ENCODE measurements at places on chromosomes 4 and X.

GRCh38 chrX:19091596-19091995 lies 30.7 kb downstream of the ADGRG2 start:
- no peak for DNase-seq

GRCh38 chrX:124548571-124548970 lies 202.2 kb downstream of the SH2D1A start:
- DNase-seq: no peak

- DNase-seq: no peak
These were observed 43.8 kb upstream of the WDR1 start for GRCh38 chr4:10160281-10160856.

- DNase-seq: no peak
These were observed 1038.0 kb downstream of the PCDH19 start for GRCh38 chrX:99371976-99372595.

GRCh38 chr4:184514121-184514988 lies 40.0 kb upstream of the IRF2 start:
- DNase-seq: peak; percentile 18

DNA sequence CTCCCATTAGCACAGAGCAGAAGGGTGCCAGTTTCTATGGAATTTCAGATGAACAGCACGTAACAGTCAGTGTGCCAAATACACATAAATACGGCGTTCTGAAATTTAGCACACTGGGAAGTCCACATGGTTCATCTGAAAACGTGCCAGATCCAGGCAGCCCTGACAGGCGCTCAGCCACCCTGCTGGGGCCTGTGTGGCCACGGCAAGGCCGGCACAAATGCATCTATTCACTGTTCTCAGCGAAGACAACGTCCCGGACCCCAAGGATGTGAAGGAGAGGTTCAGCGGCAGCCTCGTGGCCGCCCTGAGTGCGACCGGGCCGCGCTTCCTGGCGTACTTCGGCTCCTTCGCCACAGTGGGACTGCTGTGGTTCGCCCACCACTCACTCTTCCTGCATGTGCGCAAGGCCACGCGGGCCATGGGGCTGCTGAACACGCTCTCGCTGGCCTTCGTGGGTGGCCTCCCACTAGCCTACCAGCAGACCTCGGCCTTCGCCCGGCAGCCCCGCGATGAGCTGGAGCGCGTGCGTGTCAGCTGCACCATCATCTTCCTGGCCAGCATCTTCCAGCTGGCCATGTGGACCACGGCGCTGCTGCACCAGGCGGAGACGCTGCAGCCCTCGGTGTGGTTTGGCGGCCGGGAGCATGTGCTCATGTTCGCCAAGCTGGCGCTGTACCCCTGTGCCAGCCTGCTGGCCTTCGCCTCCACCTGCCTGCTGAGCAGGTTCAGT lies 15.6 kb downstream of the DGKQ start:
- no peak for DNase-seq

GRCh38 chr4:68466751-68467150 lies 19.5 kb downstream of the TMPRSS11E start:
- no peak for DNase-seq

- DNase-seq: no peak
These were observed 298.0 kb upstream of the TET2 start for GRCh38 chr4:104848597-104849225.

DNA sequence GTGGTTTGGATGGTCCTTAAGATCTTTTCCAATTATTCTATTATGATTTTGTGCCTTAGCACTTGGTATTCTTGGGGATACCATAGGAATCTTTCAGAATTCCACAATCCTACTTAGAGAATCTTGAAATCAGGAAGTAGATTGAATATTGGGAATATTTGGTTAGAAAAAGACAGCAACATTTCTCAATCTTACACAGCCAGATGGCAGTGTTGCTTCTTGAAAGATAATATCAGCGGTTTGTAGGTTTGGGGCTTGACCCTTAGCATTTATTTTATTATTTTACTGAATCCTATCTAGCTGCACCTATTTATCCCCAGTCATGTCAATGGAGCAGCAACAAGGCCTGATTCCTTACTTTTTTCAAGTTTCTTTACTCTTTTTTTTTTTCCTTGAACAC lies 28.6 kb downstream of the MAGEB1 start:
- DNase-seq: no peak

GRCh38 chr4:5965225-5965624 lies 53.0 kb downstream of the C4orf50 start:
- no peak for DNase-seq

DNA sequence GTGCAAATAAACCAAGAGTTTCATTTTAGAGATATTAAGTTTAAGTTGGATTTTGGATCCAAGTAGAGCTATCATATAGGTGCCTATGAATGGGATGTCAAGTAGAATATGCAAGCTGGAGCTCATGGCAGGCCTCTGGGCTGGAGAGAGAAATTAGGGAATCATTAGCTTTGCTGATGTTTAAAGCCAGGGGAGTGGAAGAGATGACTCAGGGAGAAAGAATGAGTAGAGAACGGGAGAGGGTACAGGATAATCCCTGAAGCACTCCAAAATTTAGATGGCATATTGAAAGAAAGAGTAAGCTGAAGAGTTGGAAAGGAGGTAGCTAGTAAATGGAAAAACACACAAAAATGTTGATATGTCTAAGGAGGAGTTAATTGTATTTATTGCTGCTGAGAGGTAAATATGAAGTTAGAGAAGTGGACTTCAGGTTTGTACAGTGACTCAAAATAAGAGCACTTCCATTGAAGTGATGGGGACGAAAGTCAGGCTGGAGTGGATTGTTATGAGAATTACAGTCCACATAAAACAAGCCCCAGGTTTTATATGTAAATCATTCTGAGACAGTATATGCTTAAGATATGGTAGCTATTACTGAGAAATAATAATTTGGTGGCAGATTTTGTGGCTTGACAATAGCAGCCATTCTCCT lies 72.5 kb upstream of the GRXCR1 start:
- no peak for DNase-seq

- no peak for DNase-seq
These were observed 65.2 kb downstream of the TRIM2 start for GRCh38 chr4:153269218-153269990.

DNA sequence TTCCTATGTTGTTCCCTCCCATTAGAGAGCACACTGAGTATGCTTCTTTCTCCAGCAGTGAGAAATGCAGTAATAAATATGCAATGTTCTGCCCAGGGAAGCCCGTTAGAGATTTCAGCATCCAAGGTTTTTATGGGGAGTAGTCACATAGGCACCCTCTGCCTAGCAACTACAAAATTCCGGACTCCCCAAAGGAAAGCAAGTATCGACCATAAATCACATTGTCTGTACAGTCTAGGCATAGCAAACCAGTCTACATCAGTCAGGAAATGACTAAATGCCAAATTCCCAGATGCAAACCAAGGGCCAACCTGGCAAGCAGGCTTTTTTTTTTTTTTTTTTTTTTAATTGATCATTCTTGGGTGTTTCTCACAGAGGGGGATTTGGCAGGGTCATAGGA lies 34.8 kb downstream of the GPR101 start:
- no peak for DNase-seq

GRCh38 chrX:112359906-112360305 lies 277.3 kb upstream of the TRPC5 start:
- DNase-seq: no peak

DNA sequence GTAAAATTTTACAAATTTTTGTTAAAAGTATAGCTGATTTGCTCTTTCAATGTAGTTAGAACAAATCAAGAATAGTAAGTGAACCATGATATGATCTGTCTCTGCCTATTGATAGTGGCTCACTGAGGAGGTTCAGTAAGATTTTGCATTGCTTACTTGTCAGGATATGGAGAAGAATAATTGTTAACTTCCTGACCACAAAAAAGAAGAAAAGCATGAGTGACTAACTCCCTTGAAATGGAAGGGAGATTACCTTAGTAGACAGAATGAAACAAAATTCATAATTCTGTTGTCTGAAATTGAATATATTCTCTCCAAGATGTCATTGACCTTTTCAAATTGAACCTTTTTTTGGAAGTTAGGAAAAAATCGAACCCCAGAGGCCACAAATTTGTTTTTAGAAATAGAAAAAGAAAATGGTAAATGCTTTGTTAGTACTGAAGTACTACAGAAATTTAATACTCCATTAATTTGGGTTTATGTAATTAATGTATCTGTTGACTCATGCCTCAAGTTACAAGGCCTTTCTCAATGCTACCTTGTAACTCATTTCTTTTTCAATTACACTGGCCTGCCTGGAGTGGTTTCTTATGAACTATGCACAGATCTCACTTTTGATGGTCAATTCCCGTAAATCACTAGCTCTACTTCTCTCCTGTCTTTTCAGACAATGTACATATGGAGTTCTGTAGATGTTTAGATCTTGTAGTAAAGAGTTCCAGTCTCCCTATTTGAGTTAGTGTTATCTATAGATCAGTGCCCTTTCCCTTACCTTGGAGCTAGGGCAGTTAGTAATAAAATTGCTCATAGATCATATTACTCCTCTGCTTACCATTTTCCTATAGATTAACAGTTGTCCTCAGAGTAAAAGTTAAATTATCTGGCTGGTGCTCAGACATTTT lies 139.3 kb downstream of the TLL1 start:
- no peak for DNase-seq

GRCh38 chr4:172553216-172553615 lies 615.4 kb upstream of the GALNT7 start:
- no peak for DNase-seq

DNA sequence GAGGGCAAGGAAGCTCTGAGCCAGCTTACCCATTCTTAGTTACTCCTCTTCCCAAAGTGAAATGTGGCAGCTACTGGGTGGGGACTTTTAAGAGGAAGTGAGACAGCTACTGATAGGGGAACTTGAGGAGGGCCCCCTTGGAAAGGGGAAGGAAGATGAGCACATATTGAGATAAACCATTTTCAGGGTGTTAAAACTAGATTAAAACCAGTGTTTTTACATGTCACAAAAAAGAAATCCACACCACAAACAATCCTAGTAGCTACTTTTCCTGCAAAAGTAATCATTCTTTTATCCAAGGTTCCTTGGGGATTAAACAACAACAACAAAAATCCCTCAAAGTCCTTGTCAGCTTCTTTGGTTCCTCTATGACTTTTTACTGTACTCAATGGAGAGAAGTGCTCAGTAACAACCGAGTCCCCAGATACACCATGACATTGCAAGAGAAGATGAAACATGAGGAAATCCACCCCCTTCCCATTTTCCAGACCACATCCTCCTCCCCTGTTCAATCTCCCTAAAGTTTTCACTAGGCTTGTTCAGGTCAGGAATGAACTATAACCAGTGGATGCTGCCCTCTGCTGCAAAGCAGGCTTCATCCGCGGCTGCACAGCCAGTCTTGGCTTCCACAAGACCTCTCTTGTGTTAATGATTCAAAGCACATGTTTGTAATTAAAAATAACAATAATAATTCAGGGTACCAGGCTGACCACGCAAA lies 113.5 kb upstream of the TMEM164 start:
- DNase-seq: no peak

- DNase-seq: no peak
These were observed 58.6 kb upstream of the ADRA2C start for GRCh38 chr4:3707423-3708102.

- no peak for DNase-seq
These were observed 25.8 kb upstream of the PBDC1 start for GRCh38 chrX:76147106-76147505.

All from stimulated activated CD8-positive, alpha-beta memory T cell treated with anti-CD3 and anti-CD28 coated beads, Interleukin-15, amount 100 ng/mL, for 24 hours (primary cell).